ENCODE measurements at places on chromosomes 2 and 18. TPM values are rescaled to one million over a fixed set of nuclear protein-coding genes. Genes with fewer than 3 reads are reported as not detected.

GRCh38 chr18:78293540-78293939 lies 686.1 kb upstream of the SALL3 start:
- no peak for DNase-seq

GRCh38 chr18:60893355-60894097 lies 439.7 kb upstream of the CDH20 start:
- no peak for DNase-seq

GRCh38 chr2:64296140-64296480 lies 151.9 kb upstream of the PELI1 start:
- DNase-seq: no peak

GRCh38 chr18:22951823-22952222 lies 18.7 kb downstream of the RBBP8 start:
- no peak for DNase-seq

DNA sequence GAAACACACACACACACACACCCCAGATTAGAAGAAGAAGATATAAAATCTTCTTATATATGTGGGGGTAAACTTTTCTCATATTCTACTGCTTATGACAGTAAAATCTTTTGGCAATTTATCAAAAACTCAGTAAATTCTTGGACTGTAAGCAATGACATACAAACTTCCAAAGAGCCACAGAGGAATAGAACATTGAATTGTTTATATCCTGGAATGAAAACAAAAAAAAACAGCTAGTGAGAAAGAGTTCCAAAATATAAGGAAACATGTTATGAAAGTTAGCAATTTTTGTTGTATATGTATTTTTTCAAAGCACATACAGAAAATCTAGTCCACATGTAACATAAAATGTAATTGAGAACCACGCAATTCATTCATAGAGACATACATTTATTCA lies 764.9 kb downstream of the DSC3 start:
- DNase-seq: no peak

Gene PLEK
- total RNA-seq: not detected

Gene FBXO48
- 2.0 TPM for total RNA-seq

Gene MYL12A
- total RNA-seq: 219 TPM

Gene VIT
- 1.4 TPM for total RNA-seq

Data from type B pancreatic cell (in vitro differentiated cells).